ENCODE measurements at places on chromosomes 12 and 14. TPM values are rescaled to one million over a fixed set of nuclear protein-coding genes. Genes with fewer than 3 reads are reported as not detected.
A peak's percentile ranks its signal among the peaks of the same experiment; 100 is the strongest.

Gene RDH5
- total RNA-seq = 22.2 TPM

Gene OAS1
- total RNA-seq = 9.8 TPM

Gene RNF212B
- total RNA-seq = not detected

Gene OR4N5
- total RNA-seq = not detected

Gene RTL1
- not detected for total RNA-seq

Gene VWF
- 296 TPM for total RNA-seq

Gene PRIMA1
- total RNA-seq = 8.8 TPM

Gene MLH3
- 27.7 TPM for total RNA-seq

DNA sequence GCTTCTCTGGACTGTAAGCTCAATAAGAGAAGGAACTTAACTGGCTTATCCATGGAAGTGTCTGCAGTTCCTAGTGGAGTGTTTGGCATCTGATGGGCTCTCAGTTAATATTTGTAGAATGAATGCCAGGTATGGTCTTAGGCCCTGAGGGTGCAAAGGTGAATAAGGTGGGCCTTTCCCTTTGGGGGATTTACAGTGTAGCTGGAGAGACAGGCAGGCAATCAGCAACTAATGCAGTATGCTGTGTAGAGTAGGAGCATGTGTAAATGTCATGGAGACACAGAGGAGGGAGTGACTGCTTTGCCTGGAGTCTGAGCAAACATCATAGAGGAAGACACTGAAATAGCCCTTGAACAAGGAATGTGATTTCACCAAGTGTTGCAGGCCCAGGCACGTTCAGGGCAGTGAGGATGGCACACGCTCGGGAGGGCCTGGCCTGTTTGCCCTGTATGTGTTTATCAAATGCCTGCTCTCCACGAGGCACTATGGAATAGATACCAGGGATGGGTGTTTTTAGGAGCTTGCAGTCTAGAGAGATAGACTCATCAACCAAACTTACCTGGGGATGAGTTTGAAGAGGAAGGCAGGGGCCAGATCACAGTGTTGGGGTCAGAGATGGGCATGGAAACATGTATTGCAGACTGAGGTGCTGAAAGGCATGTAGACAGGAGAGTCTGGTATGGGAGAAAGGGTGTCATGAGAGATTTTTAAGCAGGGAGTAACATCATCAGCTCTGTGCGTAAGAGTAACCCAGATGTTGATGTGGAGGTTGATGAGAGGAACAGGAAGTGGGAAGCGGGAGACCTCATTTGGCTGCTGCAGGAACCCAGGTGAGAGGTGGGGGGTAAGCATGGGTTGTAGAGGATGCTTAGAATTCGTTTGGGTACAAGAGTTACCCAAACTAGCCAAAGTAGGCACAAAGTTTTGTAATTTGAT, 54.1 kb downstream of the PLXNC1 start:
- DNase-seq = no peak

DNA sequence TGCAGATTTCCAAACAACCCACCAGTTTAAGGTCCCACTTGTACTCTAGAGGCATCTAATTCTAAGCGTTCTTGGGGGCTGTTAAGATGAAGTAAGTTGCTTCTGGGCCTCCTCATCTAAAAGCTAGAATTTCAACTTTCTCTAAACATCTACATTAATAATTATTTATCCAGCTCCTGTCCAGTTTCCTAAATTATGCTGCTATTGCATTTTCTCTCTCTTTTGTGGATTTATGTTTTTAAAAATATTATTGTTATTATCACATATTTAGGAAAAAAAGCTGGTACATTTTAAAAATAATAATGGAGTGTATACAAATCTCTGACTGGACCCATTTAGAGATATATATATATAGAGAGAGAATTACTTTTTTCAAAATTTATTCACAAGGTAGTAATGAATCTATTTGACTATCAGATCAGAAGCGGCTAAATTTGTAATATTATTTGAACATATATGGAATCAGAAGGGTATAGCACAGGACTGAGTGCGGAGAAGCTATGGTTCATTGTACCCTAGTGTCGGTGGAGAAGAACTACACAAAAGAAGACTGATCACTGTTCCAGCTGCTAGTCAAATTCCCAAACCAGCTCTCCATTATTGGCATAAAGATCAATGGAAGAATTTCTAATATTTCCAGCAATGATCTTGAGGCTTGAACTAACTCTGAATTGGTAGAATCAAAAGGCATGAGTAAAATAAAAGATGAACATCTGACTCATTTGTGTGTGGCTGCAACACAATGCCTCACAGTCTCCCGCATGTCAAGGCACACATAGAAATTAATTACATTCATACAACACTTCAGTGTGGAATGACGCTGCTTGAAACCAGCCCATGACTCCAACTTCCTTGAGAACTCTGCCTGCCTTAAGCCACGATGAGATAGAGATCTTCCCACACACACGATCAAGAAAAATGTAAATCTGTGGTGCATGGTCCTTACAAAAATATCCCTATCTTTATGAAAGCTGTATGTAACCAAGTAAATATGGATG, 433.4 kb upstream of the OR4E1 start:
- no peak for DNase-seq

GRCh38 chr12:51839310-51839947, 9.1 kb downstream of the FIGNL2 start:
- no peak for DNase-seq

DNA sequence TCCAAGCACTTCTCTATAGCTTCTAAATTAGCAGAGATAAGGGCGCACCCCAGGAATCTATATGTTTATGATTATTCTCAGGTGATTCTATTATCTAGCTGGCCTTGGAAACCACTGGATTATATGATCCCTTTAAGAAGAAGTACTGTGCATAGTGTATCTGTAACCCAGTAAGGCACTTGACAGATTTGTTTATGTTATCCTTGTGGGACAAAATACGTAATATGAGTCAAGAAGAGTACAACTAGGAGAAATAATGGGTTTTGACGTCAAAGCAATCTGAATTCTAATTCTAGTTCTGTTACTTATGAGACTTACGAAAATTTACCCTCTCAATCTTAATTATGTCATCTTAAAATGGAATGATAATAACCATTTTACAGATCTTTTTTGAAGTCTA, 259.6 kb upstream of the NAV3 start:
- no peak for DNase-seq

- DNase-seq = no peak
Measured at GRCh38 chr14:68692916-68693771, 99.7 kb downstream of the ZFP36L1 start.

GRCh38 chr14:70921669-70922068, 14.4 kb downstream of the PCNX1 start:
- no peak for DNase-seq

DNA sequence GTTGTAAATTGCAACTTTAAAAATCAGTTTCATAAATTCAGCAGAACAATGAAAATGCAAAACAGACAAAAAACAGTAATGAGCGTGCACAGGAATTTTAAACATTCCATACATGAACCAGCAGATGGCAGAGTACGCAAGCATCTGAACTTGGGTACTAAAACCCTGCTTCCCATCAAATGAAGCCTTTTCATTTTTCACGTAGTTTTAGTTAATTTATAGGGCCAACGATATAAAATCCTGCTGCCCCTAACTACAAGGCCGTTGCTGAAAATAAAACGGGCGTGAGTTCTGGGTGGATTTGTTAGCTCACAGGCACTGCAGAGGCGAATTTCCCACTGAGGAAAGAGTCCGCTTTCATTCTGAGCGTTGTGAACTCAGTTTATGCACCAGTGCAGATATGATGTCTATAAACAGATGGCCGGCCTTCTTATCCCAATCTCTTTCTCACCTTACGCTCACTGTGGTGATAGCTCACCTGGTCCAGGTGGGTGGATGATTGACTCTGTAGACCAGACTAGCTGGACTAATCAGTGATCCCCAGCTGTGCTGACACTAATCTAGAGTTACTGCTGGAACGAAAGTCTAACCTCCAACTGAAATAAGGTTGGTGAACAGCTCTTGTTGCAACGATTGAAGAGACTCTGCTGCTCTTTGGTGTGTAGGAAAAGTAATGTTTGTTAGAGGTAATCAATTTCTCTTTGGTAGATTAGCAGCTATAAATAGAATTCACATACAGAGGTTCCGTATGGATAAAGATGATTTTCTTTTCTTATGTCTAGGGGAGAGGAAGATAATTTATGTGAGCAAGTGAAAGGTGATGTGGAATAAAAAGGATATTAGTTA, 89.2 kb downstream of the PDZRN4 start:
- DNase-seq = no peak

DNA sequence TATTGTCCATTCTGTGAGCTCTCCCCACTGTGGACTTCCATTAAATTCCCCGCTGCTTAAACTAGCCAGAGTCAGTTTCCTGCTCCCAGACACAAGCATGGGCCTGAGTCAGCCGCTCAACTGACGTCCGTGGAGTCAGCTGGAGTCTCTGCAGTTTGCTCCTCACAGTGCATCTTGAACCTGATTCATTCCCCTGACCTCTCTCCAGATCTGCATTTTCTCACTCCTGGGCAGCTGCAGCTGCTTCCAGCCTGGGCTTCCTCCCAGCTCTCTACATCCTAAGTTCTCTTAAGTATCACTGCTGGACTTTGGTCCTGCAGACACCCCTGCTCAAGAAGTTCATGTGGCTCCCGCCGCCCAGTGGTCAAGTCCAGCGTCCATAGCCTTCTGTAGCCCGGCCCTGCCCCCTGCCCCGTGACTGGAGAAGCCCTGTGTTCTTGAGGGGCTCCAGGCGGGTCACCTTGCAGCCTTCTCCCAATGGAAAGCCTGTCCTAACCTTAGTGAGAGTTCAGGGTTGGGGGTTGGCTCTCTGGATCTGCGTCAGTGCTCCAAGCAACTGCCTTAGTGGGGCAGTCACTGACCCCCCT, 20.0 kb downstream of the NFKBIA start:
- DNase-seq = peak; percentile 76

GRCh38 chr12:12511895-12512711, 50.6 kb downstream of the DUSP16 start:
- no peak for DNase-seq

GRCh38 chr12:16417058-16417457, 69.6 kb downstream of the MGST1 start:
- no peak for DNase-seq

DNA sequence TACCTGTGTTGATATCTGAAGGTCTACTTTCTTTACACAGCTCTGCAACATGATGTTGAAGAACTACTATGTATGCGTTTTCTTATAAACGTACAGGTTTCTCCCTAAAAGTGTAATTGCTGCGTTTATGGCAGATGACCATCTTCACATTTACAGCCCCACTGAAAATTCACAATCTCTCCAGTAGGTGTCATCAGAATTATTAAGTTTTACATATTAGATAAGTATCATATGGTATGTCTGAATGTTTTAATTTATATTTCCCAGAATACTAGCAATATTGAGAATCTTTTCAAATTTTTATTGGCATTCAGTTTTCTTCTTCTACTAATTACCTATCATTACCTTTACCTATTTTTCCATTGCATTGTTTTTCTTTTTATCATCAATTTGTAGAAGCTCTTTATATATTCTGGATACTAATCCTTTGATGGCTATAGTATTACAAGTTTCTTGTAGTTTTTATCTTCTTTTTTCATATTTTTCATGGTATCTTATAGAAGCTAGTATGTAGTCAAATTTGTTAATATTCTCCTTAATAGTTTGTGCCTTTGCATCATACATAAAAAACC, 123.5 kb downstream of the CAPZA3 start:
- DNase-seq = no peak

GRCh38 chr14:68679746-68680467, 113.0 kb downstream of the ZFP36L1 start:
- no peak for DNase-seq

Measured in right cardiac atrium (tissue), 5 donors.